ENCODE measurements at places on chromosomes 2 and 18.

- no peak for DNase-seq
Measured at GRCh38 chr2:183474912-183475695, 350.9 kb downstream of the NUP35 start.

GRCh38 chr18:59512025-59512755 is 153.1 kb upstream of the LMAN1 start:
- no peak for DNase-seq

- DNase-seq, result no peak
Measured at GRCh38 chr2:237153181-237153580, 67.5 kb downstream of the COPS8 start.

GRCh38 chr2:187435078-187435477 is 13.0 kb downstream of the CALCRL start:
- no peak for DNase-seq

- DNase-seq, result peak; percentile 54
Measured at GRCh38 chr2:6828299-6828584, 37.5 kb downstream of the CMPK2 start.

DNA sequence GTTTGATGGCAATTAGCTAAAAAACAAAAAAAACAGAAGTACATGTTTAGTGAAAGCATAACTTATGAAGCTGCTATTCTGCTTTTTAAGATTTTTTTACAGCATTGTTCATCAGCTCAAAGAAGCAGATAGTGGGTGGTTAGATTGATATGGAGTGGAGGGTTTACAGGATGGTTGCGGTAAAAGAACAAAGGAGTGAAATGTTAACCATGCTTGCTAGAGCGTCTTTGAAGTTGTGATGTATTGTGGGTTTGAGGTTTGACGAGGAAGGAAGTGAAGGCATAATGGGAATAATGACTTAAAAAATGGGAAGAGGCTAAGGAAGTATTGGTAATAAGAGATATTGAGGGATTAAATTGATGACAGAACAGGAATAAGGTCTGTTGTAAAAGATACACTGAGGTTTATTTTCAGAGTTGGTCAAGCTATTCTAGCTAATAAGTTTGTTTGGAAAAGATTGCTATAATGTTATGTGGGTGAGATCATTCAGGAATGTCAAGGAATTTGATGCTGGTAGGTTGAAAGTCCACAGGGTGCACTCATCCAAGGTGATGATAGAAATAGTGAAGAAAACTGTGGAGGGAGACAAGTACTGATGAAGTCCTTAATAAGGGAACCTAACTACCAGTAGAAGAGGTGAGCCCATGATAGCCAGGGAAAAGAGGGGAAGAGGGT is 14.6 kb downstream of the SPOPL start:
- peak; percentile 51 for DNase-seq

GRCh38 chr2:209918251-209918650 is 84.2 kb upstream of the RPE start:
- DNase-seq, result no peak

DNA sequence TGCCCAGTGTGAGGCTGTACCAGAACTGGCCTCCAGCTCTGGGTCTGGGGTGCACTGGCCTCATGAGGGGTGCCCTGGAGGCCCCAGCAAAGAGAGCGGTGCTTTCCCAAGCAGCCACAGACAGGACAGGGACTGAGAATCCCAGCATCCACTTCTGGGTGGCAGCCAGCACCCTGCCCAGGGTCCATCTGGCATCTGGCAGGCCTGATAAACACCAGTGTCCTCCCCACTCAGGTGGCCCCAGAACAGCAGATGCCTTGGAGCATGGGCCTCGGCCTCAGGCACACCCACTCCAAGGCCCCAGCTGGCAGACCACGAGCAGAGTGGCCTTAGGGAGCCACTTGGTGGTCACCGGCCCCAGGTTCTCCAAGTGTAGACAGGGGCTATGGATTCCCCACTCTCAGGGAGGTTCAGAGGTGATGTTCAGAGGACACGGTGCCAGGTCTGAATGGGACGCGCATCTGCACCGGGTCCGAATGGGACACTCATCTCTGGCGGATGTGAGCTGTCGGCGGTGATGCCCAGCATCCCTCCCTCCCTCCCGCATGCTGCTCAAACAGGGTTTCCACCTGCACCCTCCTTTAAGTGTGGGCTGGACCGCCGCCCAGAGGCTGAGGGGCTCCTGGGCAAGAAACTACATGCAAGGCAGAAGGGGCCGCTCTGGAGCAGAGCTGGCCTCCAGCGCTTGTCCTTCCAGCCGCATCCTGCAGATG is 82.2 kb upstream of the GPC1 start:
- no peak for DNase-seq

DNA sequence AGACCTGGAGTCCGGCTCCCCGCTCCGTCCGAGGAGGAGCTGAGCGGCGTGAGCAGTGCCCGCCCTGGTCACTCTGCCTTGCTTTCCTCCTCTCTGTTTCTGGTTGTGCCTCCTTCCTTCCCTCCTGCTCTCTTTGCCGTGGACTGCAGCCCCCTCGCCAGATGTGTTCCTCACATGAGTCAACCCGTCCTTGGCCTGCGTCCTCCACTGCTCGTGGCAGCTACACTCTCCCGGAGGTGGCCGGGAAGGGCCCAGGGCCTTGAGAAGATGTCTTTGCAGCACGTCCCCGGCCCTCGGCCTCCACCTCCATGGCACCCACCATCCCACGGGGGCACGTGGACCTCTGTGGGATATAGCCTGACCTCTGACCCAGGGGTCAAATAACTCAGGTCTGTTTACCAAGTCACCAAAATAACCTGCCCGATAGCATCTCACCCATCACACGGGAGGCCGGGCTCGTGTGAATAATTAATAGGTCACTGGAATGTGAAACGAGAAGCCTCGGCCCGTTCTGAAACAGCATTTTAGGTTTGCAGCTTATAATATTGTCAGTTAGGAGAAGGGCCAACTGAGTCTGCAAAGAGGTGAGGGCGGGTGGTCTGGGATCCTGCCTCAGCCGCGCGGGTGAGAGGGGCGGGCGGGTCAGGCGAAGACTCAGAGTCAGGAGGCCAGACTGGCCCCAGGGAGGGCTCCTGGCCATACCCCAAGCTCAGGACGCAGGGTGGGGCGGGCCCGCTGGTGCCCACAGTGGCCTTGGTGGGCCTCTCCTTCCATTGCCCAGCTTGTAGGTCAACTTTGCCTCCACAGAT is 42.6 kb downstream of the NFATC1 start:
- DNase-seq, result no peak

- DNase-seq, result peak; percentile 4
Measured at GRCh38 chr2:138829326-138829919, 49.2 kb upstream of the NXPH2 start.

DNA sequence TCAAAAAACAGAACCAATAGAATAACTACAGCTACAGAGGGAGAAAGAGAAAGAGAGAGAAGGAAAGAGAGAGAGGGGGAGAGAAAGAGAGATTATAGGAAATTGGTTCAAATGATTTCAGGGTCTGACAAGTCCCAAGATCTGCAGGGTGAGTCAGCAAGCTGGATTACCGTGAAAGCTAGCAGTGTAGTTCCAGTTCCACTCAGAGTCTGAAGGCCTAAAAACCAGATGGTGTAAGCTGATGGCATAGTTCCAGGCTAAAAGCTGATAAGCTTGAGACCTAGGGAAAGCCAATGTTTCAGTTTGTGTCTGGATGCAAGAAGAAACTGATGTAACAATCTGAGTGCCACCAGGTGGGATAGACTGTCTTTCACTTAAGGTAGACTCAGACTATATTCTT is 397.7 kb downstream of the TRIB2 start:
- peak; percentile 11 for DNase-seq

DNA sequence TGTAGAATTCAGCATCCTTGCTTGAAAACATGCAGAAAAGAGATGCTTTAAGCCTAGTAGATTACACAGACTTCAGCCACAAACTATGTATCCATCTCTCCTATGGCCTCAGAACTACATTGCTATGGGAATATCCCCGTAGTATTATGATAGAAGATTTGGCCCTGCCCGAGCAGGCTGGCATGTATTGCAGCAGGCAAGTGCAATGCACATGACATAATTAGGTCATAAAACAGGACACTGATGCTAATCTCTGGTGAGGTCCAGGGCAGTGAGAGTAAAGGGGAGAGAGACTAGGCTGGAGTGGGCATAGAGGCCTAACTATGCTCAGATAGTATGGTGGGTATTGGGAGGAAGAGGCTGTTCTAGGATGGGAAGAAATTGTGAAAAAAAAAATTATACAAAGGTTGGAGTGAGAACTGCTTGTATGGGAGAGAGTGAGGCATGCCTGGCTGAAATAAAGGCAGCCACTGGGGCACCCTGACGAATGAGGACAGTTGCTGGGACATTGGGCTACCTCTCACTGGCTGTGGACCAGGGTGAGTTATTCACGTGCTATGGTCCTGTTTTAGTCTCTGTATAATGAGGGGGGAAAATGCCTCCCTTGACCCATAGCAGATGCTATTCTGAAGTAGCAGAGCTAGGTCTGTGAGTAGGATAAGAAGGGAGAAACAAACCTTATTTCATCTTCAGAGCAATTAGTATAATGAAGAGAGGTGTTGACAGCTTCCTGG is 1.6 kb upstream of the PLA2R1 start:
- DNase-seq, result no peak

Data from IMR-90 (cell line).